Naive B cell (primary cell): ENCODE measurements at places on chromosomes 7 and 10.

DNA sequence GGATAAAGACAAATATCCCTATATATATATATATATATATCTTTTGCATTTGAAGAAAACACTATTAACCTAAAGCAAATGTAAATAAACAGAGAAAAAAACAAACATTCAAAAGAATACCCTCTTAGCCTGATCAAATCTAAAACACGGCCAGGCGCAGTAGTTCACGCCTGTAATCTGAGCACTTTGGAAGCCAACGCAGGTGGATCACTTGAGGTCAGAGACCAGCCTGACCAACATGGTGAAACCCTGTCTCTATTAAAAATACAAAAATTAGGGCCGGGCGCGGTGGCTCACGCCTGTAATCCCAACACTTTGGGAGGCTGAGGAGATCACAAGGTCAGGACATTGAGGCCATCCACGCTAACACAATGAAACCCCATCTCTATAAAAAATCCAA, 9.2 kb downstream of the ANXA7 start:
- no peak for DNase-seq

DNA sequence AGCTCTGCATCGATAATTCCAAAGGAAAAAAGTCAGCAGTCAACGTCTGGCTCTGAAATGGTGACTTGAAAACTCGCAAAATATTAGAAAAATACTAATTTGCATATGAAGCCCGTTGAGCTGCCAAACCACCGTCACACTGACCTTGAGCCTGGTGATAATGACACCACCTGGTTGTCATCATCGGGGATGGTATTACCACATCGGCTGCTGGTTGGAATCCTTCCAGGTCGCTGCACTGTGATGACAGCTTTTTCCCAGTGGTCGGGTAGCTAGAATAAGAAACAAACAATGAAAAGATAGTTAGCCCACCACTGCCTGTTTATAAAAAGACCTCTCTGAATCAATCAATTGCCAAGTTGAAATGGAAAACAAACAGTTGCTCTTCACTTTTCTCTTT, 41.6 kb downstream of the LAMB1 start:
- no peak for DNase-seq

GRCh38 chr7:92043637-92044036, 90.6 kb downstream of the CYP51A1 start:
- DNase-seq: no peak

DNA sequence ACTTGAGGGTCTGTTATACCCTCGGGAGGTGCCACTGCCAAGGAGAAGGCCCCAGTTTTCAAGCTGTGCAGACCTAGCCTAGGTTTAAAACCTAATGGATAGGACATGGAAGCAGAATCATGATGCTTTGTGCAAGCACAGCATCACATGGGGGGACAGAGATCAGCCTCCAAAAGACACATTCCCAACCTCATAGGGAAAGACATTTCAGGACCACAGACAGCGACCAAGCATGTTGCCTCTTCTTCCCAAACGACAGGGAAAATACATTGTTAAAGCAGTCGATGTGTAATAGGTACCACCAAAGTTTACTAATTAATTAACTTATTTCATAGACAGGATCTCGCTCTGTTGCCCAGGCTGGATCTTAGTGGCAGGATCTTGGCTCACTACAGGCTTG, 573.9 kb downstream of the TCERG1L start:
- DNase-seq: no peak

GRCh38 chr10:588246-589165, 101.0 kb downstream of the DIP2C start:
- no peak for DNase-seq

DNA sequence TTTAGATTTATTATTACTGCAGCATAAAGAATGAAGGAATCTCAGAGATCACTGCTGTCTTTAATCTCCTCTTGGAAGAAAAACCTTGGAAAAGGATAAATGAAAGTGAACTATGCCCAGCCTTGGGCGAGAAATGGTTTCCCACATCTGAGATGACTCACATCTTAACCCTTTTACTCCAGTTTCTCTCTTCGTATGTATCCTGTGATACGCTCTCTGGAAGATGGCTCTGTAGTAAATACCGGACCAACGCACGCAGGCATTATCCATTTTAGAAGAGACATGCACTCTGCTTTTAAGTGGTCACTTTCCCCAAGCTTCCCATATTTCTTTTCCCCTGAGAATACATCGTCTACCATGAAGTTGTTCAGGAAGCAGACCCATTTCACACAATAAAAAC, 207.3 kb upstream of the BMPER start:
- DNase-seq: no peak

DNA sequence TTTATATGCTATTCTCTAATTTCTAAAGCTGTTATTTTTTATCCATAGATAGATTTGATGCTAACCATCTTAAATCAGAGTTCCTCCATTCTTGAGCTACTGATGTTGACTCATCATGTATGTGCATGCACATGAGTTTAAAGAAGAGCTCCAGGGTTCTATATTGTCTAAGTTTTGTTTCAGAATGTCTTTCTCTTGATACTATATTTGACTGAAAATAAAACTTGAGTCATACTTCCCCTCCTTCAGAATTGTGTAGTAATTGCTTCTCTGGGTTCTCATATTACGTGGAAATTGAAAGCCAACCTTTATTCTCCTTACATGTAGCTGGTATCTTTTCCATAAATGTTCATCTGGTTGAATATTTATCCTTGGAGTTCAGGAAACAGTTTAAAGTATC, 89.4 kb downstream of the LRRTM3 start:
- DNase-seq: no peak

- DNase-seq: peak; percentile 58
Observed at GRCh38 chr10:4333459-4333894, 492.5 kb upstream of the AKR1E2 start.

DNA sequence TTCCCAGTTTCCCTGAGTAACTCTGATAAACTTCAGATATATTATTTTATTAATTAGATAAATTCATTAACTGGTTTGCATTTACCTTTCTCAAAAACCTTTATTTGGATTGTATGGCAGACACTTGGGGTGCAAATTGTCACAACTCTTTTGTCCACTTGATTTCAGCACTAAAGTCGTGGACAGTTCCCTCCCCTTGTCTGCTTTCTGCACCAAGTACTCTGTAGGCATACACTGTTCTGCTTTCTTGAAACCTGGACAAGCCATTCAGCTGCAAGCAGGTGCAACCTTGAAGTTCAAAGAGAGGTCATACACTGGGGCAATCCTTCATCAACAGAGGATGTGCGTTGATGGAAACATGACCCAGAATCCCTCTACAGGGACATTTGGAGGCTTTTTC, 162.9 kb downstream of the ARL5B start:
- DNase-seq: no peak
